ENCODE measurements at places on chromosomes 16 and 17.

- DNase-seq, result no peak
These were observed 111.3 kb upstream of the NOL11 start for GRCh38 chr17:67606471-67606870.

GRCh38 chr16:75099075-75099667, 17.4 kb downstream of the LDHD start:
- DNase-seq, result no peak

DNA sequence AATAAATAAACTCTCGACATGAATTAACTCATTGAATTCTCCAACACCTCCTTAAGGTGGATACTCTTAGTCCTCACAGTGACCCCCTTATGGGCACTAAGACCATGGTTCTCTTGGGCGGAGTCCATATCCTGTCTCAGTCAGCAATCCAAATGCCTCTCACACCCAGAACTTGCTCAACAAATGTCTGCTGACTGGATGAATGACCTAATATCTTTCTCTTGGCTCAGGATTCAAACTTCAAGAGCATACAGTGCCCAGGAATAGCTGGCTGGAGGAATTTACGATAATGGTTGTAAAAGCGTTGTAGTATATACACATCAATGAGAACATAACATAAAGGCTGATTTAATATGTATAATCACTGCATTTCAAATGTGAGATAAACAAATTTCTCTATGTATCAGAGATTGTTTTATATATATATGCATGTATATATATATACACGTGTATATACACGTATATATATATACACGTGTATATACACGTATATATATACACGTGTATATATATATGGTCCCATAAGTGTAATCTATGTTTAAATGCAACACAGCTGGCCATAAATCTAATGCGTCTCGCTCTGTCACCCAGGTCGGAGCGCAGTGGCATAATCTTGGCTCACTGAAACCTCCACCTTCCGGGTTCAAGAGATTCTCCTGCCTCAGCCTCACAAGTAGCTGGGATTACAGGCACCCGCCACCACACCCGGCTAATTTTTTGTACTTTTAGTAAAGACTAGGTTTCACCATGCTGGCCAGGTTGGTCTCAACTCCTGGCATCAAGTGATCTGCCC, 6.5 kb upstream of the UBB start:
- DNase-seq, result peak; percentile 33

DNA sequence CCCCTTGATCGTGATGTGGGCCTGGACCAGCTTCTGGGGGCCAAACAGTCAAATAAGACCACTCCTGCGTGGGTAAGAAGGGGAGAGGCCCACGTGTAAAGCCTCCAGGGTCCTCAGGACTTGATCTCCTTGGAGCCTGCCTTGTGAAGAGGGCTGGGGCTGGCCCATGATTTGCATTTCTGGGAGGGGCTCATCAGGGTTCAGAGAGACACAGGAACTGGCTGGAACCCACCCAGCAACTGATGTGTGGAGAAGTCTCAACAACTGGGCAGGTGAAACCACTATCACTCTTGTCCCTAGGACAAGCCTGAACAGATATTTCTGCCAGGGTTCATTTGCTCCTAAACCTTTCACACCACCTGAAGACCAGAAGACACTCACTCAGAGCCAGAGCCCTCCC, 214.7 kb downstream of the ZNF423 start:
- DNase-seq, result no peak

DNA sequence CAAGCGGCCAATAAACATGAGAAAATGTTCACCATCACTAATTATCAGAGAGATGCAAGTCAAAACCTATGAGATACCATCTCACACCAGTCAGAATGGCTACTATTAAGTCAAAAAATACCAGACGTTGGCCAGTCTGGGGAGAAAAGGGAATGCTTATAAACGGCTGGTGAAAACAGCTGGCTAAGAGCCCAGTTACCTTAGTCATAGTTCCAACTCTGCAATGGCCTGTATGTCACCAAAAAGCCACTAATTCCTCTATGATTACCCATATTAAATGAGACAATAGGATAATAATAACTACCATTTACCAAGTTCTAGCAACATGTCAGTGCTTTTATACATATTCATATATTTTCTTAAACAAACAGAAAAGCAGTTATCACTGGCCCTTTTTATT, 42.9 kb upstream of the CDRT4 start:
- DNase-seq, result peak; percentile 53

DNA sequence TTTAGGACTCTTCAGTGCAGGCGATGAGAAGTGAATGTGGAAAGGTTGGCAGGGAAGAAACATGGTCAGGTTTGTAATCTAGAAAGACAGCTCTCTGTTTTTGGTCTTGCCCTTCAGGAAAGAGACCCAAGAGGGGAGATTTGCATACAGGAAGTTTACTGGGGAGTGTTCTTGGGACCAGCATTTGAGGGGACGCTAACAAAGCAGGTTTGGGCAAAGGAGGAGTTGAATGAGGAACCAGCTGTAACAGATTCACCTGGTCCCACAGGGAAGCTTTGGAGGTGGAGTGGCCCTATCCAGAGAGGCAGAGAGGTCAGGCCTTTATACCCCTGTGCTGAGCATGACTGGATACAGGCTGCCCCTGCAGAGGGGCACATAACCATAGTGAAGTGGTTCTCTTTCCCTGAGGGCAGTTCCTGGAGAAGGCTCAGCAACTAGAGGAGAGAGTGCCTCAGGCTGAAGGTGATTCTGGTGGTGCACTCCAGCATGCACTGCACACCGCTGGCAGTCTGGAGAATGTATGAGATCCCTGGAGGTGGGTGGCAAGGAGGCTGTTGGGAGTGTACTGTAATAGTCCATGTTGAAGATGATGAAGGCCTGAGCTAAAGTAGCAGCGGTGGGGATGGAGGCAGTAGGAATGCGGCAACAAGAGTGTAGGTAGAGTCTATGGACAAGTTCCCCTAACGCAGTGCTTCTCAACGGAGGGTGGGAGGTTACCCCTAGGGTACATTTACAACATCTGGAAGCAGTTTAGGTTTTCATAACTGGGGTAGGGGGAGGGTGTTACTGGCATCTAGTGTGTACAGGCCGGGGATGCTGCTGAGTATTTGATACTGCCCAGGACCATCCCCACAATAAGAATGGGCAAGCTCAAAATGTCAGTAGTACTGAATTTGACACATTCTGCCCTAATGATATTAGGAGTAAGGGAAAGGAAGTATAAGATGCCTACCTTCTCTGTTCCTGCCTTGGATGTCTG, 37.2 kb downstream of the MAP2K6 start:
- no peak for DNase-seq

- no peak for DNase-seq
These were observed at the start of gene RUNDC1 for GRCh38 chr17:42980274-42980765. RUNDC1 (plus strand) TSS chr17:42980565; CDS start chr17:42980577, 12 bp downstream.

- no peak for DNase-seq
These were observed 116.1 kb downstream of the METRNL start for GRCh38 chr17:83195330-83196023.

- no peak for DNase-seq
These were observed 455.2 kb upstream of the DYNLRB2 start for GRCh38 chr16:80085606-80086005.

DNA sequence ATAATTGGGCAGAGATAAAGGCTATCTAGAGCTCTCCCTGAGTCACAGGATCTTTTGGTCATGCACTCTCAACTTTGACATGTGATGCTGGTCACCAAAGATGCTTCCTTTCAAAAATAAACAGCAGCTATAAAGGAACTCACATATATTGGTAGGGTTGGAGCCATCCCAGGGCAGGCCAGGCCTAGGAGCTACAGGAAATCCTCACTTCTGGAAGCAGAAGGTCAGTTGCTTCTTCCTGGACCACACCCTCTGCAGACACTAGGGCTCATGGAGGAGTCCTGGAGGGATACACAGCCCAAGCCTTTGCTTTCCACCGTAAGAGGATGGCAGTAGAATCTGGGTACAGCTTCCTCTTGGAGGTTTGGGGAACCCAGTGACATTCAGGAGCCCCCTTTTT, 24.6 kb downstream of the SOST start:
- no peak for DNase-seq

- no peak for DNase-seq
These were observed 421 bp downstream of the STAT3 start for GRCh38 chr17:42387661-42388380.

DNA sequence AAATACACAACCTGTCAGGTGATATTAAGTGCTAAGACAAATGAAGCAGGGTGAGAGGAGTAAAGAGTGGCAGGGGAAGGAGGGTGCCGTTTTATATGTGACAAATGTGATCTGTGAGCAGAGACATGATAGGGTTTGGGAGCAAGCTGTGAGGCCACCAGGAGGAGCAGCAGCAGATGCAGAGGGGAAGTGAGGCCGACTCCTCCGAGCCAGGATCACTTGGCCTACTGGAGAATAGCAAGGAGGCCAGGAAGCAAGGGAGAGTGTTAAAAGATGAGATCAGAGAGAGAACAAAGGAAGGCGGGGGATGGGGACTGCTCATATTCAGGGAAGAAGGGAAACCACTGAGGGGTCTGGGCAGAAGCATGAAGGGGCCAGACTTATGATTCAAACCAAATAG, 129.4 kb downstream of the TANGO6 start:
- DNase-seq, result no peak

- no peak for DNase-seq
These were observed 137.0 kb downstream of the TMEM114 start for GRCh38 chr16:8453359-8453758.

GRCh38 chr17:75807861-75808260, 23.3 kb downstream of the UNK start:
- no peak for DNase-seq

GRCh38 chr16:79597277-79598062, 3.1 kb downstream of the MAF start:
- DNase-seq, result no peak

DNA sequence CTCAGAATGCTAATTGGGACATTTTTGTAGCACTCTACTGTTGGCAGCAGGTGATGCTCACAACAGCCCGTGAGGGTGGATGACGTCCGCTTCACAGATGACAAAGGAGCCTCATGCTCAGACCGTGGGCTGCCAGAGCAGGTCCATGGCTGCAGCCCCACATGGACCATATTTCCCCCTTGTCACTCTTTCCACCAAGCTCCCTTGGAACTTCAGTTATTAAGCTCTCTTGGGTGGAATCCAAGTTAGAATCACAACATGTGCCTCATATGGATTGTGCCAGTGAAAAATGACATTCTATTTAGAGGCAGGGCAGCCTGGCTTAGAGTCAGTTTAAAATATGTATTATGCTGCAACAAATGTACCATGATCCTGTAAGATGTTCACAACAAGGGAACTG, 33.2 kb upstream of the STH start:
- DNase-seq, result no peak

GRCh38 chr17:57356153-57356718, 99.9 kb downstream of the MSI2 start:
- no peak for DNase-seq

GRCh38 chr16:2475413-2476344, 752 bp downstream of the TBC1D24 start:
- DNase-seq, result no peak

DNA sequence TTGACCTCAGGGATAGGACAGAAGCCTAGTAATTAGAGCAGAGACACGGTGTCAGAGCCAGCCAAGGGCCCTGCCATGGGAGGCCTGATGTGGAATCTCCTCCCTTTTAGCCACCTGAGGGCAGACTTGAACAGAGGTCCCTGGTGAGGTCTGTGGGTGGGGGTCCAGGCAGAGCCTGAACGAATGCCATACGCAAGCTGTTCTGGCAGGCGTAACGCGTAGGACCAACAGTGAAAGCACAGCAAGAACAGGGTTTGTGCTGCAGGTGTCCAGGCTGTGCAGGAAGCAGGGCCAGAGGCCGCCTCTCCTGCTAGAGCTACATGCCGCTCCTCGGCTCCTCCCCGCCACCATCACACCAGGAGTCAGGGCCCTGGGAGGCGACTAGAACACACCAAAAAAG, 81.9 kb upstream of the TBX2 start:
- no peak for DNase-seq

DNA sequence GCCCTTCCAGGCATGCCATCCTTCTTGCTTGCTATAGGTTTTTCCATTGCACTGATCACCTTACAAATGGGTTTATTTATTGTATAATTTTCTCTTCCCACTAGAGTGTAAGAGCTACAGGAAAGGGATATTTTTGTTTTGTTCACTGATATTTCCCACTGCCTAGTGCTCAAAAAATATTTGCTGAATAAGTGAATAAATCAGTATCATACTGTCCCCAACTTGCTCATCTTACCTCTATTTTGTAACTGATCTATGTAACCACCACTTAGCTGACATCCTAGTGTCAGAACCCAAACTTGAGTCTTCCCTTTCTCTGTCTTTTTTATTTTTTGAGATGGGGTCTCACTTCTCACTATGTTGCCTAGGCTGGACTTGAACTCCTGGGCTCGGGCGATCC, 87.6 kb upstream of the TBC1D3K start:
- no peak for DNase-seq

GRCh38 chr16:48102083-48103008, 53.4 kb downstream of the ABCC12 start:
- DNase-seq, result no peak

All from AG04449 (cell line).